Stimulated activated CD8-positive, alpha-beta memory T cell treated with anti-CD3 and anti-CD28 coated beads, Interleukin-4, amount 100 ng/mL, for 1 hour (primary cell): ENCODE measurements at places on chromosomes 11 and 22.

DNA sequence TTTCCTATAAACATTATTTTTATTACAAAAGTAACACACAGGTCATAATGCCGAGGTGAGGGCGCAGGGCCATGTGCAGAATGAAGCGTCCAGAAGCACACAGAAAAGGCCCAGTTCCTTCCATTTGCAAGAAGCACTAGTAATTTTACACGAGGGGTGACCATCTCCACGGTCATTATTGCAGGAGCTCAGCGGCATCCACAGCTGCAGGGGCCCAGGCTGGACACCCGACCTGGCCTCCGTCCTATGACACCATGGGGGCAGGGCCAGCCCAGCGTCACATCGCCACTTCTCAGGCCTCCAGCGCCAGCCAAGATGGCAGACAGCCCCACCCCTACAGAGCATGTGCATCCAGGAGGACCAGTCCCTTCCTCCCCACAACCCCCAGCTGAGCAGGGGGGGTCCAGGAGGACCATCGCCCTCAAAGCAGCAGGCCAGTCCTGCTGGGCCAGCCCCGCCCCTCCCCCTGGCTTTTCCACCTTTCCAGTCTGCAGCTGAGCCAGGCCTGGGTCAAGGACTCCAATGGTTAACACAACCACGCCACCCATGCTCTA lies 3.5 kb downstream of the IGF2 start:
- no peak for DNase-seq

DNA sequence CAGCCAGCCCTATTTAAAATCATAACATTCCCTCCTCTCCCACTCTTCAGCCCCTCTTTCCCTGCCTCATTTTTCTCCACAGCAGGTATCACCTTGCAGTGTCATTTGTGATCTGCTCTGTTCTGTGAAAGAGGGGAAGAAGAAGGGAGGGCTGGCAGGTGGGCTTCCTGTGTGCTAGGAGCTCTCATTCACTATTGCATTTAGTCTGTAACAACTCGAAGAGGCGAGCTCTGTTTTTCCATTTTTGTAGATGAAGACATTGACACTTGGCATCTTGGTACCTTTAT lies 52.1 kb upstream of the CRYBB3 start:
- DNase-seq: no peak

- peak; percentile 9 for DNase-seq
These were observed 33.3 kb downstream of the MARK2 start for GRCh38 chr11:63871962-63872799.

DNA sequence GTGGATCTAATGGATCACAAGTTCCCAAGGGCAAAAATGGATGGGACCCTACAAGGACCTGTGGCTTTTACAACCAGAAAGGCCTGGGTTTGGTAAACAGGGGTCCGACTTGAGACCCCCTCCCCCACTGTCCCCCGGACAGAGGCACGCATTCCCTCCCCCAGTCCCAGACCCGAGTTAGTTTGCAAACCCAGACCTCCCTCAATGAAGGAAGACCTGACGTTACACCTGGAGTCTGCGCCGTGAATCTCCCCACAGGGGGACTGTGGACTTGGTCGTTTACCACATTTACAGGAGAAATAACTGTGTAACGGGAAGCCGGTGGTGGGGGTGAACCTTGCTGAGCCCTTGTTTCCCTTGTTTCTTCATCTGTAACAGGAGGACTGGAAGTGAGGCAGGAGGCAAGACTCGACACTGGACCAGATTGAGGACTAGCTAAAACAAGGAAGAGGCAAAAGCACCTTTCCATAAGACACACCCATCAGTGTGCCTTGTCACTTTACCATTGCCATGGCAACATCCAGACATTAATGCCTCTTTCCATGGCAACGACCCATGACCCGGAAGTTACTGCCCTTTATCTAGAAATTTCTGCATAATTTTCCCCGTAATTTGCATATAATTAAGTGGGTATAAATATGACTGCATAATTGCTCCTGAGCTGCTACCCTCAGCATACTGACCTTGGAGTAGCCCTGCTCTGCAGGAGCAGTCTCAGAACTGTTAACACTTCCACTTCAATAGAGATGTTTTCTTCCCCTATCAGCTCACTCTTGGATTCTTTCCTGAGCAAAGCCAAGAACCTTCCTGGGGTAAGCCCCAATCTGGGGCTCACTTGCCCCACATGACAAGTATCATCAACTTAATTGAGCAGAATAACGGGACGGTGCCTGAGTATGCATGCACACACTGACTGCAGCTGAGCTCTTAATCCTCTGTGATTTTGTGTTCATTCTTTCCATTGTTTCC lies 25.4 kb downstream of the PDGFB start:
- no peak for DNase-seq

GRCh38 chr22:23670378-23671295 lies 20.2 kb upstream of the RGL4 start:
- no peak for DNase-seq

DNA sequence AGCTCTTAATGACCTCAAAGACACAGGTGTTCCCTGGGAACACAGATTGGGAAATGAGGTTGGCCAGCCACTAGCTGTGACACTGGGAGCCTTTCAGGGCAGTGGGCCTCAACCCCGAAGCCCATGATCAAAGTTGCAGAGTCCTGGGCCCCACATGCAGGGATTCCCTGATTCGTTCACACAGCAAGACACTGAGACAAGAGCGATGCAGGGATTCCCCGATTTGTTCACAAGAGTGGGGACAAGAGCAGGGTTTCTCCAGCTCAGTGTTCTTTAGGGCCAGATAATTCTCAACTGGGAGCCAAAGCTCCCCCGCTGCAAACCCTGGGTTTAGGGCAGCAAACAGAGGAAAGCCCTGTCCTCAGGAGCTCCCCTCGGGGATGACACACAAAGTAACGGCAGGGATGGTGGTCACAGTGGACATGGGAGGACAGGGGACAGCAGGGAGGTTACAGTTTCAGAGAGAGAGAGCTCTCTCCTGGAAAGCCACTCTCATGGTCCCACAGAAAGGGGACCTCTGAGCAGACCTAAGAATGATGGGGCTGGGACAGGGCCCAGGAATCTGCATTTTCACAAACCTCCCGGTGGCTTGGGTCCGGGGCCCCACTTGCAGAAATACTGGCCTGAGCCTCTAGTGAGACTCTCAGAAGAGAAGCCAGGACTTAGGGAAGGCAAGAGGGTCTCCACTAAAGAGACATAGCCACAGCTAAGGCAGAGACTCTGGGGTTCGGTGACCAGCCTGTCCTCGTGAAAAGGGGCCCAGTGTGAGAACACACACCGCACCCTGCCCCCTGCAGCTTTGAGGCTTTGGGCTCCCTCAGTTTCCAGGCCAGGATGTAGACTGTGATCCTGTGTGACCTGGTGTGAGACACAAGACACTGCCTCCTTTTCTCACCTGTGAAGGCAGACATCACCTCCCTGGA lies 7.4 kb upstream of the GNAZ start:
- no peak for DNase-seq

GRCh38 chr22:35743326-35743860 lies 25.7 kb downstream of the APOL5 start:
- DNase-seq: no peak

DNA sequence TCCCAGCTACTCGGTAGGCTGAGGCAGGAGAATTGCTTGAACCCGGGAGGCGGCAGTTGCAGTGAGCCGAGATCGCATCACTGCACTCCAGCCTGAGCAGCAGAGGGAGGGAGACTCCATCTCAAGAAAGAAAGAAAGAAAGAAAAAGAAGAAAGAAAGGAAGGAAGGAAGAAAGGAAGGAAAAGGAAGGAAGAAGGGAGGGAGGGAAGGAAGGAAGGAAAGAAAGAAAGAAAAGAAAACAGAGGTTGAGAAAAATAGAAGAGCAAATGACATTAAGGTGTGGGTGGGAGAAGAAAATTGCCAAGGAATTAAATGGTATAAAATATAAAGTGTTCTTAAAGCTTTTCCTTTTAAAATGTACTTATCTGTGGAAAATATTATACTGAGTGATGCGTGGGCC lies 49.9 kb downstream of the AHNAK start:
- DNase-seq: no peak

DNA sequence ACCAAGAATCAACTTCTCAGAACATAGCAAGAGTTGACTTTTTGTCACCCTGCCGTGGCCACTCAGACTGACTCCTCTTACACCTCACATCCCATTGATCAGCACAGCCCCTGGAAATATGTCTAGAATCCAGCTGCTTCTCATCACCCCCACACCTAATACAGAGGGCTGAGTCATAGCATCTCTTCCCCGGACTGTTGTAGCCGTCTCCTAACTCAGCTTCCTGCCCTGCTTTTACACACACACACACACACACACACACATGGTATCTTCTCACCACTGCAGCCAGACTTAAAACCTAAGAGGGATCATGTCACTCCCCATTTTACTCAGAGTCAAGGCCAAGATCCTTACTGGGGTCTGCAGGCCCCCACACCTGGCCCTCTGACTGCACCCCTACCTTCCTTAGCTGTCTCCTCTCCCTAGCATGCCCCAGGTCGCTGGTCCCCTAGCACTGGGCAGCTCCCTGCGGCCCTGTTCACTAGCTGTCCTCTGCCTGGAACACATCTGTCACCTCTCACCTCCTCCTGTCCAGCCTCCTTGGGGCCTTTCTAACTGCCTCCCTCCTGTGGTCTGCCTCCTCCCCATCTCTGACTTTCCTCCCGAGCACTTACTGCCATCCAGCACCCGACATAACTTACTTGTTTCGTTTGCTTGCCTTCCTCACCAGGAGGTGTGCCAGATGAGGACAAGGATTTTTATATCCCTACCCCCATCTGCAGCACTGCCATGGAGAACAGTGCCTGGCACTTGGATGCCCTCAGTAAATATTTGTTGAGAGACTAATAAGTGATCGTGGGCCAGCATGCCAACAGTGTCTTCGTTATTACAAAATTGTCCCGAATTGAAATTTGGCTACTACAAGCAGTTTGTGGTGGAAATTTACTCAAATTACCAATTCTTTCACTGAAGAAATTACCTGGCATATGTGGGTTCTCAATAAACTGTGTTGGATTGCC lies 61.9 kb downstream of the BMAL1 start:
- DNase-seq: no peak

- no peak for DNase-seq
These were observed 13.8 kb upstream of the MTFP1 start for GRCh38 chr22:30411780-30412179.

DNA sequence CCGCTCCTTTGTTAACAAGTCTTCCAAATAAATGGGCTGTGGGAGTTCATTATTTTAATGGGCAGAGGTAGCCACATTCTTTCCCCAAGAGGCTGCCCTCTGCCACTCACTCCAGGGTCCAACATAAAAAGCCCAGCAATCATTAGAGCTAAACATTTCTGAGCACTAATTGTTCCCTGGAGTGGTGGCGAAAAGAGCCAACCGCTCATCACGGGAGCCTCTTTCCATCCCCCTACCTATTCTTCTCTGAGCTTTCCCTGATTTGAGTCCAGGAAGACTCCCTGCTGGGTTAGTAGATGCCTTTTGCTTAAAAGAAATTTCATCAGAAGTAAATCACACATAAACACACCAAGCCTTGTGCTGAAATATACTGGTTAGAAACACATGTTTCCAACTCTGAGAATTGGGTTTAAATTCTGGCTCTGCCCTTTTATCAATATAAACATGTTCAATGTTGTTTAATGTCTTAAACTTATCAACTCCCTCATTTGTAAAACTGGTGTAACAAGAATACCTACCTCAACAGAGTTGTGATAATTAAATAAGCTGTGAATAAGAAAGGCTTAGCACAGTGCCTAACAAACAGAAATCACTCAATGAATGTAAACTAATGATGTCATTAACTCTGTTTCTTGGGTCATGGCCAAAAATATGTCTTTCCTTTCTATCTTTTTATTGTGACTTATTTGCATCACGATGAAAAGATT lies at the start of gene OR5A2:
Gene OR5A2 (minus strand): TSS at position 53 of the 707 bp plus-strand sequence. CDS start 3,460 bp downstream, outside the sequence.
- DNase-seq: no peak

- no peak for DNase-seq
These were observed at the start of the genes BSCL2 and GNG3 for GRCh38 chr11:62707277-62707861. TSS of gene BSCL2 (minus strand) at chr11:62707424. CDS start at chr11:62707195, 229 bp downstream. TSS of gene GNG3 (plus strand) at chr11:62707676. CDS start at chr11:62708296, 620 bp downstream.

GRCh38 chr22:17941471-17942406 lies 82.6 kb downstream of the MICAL3 start:
- DNase-seq: no peak

- DNase-seq: no peak
These were observed 10.9 kb downstream of the GSTP1 start for GRCh38 chr11:67594480-67594879.

DNA sequence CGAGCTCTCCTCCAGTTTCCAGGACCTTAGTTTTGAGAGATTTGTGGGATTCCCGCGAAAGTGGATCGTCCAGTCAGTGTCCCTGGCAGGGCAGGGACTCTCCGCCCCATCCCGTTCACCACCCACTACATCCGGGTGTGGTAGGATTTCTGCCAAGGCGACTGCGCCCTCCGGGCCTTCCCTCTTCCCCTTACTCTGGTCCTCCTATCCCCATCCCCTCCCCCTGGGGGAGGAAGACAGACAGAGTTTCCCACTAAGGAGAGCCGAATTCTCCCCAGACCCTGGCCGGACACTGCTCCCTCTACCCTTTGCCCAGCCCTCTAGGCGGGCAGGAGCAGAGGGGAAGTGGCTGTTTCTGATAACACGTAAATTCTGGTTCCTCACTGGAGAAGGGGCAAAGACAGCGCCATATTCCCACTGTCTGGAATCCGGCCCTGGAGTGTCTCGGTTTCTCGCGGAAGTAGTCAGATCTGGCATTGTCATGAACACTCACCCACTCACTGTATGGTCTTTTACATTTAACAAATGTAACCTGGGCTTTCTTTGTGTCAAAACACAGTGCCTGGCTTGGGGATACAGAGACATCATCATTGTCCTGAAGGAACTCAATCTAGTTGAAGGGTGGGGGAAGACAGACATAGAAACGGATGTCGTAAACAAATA lies 1.1 kb upstream of the NECTIN1 start:
- no peak for DNase-seq

GRCh38 chr22:50461979-50462540 lies 12.8 kb downstream of the SBF1 start:
- no peak for DNase-seq

DNA sequence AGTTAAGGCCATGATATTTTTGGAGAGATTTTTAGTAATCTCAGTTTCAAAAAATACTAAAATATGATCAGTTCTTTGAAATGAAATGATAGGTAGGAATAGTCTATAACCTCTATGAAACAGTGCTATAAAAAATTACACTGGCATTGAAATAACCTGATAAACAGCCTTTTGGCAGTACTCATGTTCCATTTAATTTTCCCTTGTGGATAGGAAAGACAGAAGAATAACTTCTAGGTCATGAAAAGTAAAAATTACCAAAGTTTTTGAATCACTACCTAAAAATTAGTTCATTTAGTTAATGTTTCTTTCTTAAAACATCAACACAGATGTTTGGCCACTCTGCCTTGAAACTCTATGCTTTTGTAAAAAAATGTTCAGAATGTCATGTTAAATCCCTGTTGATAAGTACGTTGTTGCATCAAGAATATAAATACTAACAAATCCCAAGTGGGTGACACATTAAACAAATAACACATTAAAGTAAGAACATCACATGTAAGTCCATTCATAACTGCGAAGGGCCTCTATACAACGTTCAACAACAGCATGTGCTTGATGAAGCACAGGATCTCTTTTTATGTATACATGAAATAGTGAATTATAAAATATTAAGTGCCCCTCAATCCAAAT lies 290.2 kb downstream of the SWAP70 start:
- DNase-seq: no peak

GRCh38 chr22:26213826-26214225 lies 44.6 kb downstream of the SEZ6L start:
- no peak for DNase-seq
